Omental fat pad (tissue), 4 donors: ENCODE measurements at places on chromosomes 3 and 15.

- no peak for DNase-seq
Measured at GRCh38 chr3:150765949-150766720, 3.2 kb upstream of the SIAH2 start.

DNA sequence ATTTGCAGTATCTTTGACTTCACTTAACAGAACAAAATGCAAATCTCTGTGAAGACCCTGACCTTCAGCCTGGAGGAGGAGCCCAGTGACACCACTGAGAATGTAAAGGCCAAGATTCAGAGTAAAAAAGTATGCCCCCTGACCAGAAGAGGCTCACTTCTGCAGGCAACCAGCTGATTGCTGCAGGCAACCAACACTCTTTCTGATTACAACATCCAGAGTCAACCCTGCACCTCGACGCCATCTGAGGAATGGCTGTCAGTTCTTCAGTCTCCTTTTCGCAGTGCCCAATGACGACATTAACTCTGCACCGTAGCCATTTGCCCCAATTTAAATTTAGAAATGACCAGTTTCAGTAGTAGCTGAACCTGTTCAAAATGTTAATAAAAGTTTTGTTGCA, 14.9 kb downstream of the ATP13A3 start:
- no peak for DNase-seq

DNA sequence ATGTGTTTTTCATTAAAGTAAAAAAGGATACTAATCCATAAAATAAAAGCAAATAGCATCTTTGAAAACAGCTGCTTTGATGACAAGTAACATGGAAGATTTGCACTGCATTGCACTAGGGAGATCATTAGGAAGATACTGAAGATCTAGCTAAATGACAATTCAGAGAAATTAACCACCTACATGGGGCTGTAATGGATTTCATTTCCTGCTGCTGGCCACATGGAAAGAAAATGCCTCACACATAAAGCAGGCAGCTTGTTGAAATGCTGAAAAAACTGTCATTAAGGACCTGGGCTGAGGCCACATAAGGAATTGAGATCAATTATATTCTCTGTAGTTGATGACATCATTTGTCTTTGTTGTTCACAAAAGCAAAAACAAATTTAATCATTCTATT, 94.1 kb downstream of the PYDC2 start:
- DNase-seq: no peak

DNA sequence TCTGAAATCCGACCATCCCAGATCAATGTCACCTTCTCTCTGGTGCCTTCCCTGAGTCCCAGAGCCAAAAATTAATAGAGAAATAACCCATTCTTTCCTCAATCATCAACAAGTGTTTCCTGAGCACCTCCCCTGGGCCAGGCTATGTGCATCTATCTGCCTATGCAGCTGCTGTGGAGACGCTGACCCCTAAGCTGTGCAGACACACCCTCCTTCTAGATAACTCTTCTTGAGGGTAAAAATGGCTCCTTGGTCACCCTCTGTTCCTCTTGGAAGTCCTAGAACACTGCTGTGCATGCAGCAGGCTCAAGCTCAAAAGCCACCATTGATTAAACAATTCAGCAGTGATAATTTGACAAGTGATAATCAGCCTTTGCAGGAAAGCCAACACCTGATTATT, 18.4 kb downstream of the CA12 start:
- no peak for DNase-seq

- DNase-seq: no peak
Measured at GRCh38 chr3:134004841-134005240, 24.9 kb downstream of the SLCO2A1 start.

GRCh38 chr3:17050071-17050470, 165.3 kb downstream of the PLCL2 start:
- no peak for DNase-seq

DNA sequence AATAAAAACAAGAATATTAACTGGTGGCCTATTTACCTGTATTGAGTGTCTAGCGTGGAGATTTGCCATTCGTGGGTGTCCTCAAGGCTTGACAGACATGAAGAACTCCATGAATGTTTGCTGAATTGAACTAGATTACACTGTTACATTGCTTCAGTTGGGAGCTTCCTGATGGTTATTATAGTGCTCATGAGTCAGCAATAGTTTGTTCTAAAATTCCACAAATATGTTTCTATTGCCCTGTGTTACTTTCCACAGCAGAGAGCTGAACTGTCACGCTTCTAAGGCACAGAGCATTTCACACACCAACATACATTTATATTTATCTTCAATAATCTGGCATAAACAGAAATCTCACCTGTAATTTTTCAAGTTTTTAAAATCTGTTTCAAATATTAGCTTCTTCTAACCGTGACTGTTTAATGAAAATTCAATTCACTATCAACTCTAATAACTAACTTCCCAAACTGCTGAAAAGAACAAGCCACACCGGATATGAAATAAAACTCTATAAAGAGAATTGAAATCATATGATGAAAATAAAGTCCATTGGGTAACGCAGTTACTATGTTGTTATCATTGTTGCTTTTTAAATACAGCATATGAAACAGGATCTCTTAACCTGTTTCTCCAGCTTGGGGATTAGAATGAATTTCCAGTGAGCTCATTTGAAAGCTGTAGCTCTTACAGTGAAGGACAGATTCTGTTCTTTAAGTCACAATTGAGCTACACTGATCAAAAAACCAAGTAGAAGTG, 61.2 kb upstream of the MCF2L2 start:
- no peak for DNase-seq

DNA sequence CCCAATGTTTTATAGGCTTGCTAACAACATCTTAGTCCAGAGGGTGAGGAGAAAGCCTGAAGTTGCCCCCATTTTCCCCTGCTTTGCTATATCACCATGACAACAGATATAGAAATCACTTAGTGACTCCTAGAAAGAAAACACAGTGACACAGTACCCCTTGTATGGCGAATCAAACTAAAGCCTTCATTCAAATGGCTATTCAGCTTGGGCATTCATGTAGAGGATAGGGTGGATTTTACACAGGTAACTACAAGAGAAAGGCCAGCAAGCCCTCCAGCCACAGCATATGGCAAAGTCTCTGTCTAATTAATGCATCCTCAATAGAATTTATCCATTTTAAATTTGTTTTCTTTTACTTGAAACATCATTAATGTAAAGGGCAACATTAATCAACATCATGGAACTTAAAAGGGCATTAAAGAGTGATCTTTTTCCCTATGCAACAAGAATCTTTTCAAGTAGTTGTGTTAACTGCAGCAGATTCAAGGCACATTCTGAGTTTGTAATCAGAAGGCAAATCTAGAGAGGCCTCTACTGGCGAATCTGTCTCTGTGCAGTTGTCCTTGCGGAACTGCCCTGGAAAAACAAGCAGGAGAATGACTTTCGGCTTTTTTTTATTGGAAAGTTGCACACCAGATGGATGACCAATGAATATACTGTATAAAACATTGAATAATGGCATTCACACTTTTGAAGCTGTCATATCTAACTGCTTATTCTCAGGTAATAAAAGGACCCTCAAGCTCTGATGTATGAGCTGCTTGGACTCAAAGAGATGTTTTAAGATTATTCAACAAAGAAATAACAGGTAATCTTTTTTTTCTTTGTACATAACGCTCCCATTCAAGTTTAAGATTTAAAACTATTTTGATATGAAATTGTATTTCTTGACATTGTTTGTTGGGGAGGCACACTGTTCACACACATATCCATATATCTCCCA, 621.7 kb upstream of the AGTR1 start:
- no peak for DNase-seq

GRCh38 chr3:190345027-190345821, 23.0 kb upstream of the CLDN1 start:
- DNase-seq: no peak

DNA sequence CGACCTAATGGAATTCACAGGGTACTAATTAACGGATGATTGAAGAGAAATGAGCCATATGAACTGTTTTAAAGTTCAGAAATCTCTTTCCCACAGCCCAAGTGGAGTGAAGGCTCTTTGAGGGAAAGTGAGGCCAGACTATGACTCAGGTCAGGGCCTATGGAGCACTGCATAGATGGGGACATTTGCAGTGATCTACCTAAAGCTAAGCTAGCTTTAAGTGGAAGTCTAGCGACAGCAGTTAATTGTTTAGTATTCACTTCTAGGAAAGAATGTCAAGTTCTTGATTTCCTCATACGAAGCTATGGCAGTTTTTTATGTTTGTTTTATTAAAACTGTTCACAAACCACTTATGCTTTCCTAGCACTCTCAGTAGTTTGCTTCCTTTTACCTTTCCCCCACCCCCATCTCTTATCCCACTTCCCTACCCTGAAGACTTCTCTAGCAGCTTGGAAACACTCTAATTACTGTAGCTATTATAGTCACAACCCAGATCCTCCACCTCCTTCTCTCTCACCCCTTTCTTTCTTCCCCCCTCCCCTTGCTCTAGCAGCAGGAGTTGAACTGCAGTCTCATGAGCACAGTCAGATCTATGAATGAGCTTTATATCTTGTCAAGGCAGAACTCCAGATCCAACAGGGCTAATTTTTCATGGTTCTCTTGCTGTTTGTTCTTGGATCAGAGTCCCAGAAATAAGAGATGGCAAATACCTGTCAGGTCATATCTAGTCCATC, 6.2 kb downstream of the ZNF609 start:
- DNase-seq: no peak

DNA sequence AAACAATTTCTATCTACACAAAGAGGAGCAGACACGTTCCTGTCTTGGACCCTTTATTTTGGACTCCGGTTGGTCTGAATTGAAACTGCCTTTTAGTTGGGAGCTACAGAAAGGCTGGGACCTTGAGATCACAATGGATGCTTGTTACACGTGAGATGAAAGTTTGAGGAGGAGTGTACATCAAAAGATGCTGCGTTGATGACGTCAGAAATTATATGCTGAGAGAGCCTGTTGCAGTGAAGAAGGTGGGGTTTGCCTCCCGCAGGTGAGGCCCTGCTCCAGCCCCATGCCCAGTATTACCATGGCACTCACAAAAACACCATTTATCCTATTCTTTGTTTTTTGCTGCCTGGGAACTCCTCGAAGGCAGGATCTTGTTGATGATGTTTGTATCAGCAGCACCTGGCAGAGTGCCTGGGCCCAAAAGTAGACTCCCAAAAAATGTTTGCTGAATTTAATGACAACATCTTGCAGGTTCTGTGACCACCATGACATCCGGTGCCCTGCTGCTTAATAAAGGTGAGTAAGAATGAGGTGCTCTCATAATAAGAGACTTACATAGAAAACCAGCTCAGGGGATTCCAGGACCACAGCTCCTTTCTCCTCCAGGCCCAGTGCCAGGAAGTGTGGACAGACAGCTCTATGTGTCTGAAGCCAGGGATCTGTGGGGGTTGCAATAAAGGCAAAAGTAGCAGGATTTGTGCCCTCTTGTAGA, 136.1 kb upstream of the UBE2E1 start:
- DNase-seq: no peak

GRCh38 chr3:166123088-166123487, 285.9 kb upstream of the BCHE start:
- DNase-seq: no peak

- no peak for DNase-seq
Measured at GRCh38 chr3:75171630-75172230, 492.4 kb upstream of the FRG2C start.

GRCh38 chr15:41637086-41637485, 23.1 kb upstream of the MGA start:
- no peak for DNase-seq

DNA sequence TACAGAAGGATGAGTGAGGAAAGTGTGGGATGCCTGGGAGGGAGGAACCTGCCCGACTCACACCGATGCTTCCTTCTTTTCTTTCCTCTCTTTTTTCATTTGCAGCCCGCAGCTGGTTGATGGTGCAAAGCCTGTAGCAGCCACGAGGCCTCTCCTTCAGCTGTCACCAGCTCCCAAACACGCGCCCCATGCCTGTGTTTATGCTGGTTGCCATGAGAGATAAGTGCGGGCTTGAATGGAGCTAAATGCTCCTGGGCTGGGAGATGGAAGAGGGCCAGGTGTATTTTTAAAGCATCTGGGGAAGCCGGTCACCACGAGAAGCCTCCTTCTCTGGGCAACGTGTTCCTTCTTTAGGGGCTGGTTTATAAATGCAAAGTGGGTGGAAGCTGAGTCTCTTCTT, 9.3 kb downstream of the COLQ start:
- no peak for DNase-seq

DNA sequence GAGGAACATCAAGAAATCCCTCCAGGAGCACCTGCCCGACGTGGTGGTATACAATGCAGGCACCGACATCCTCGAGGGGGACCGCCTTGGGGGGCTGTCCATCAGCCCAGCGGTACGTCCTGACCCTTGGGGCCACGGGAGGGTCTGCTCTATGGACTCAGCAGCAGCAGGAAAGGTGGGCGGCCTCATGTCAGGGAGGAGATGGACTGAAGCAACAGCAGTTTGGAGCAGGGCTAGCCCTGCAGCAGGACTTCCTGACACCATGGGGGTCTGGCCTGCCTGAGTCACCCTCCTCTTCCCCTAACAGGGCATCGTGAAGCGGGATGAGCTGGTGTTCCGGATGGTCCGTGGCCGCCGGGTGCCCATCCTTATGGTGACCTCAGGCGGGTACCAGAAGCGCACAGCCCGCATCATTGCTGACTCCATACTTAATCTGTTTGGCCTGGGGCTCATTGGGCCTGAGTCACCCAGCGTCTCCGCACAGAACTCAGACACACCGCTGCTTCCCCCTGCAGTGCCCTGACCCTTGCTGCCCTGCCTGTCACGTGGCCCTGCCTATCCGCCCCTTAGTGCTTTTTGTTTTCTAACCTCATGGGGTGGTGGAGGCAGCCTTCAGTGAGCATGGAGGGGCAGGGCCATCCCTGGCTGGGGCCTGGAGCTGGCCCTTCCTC, 24.2 kb downstream of the HDAC11 start:
- DNase-seq: no peak

DNA sequence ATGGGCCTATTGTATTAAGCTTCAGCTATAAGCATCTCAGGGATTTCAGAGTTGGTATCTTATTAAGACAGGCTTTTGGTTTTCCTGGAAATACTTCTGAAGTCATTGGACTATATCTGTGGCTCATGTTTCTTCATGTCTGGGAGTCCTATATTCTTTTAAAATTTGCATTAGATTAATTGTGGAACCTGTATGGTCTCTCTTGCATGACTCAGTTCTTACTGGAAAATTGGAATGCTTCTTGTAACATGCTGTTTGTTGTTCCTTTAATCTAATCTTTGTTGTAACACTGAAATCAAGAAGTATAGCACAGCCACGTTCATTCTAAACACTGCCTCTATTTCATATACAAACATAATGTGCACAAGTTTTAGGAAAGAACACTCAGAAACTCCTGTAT, 208.1 kb downstream of the RBMS3 start:
- no peak for DNase-seq

DNA sequence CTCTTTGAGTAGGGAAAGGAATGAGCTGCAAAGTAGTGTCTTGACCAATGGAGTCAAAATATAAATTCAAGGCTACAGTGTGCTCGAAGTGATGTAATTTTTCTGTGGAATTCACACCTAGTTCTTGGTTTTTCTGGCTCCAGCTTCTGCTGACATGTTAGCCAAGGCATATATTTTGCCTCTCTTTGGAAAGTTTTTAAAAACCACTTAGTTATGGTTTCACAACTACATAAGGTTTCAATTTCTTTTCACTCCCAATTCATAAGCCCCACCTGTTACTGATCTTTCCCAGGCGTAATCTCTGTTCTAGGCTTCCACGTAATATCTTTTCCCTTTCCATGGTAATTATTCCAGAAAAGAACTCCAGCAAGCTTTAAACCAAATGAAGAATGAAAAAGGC, 46.9 kb downstream of the GADL1 start:
- no peak for DNase-seq

GRCh38 chr15:43932907-43933306, 106.1 kb downstream of the WDR76 start:
- no peak for DNase-seq

- DNase-seq: no peak
Measured at GRCh38 chr3:4408958-4409357, 58.1 kb downstream of the SUMF1 start.
